Fibroblast of skin of abdomen (primary cell): ENCODE measurements at places on chromosomes 7 and 10.
A peak's percentile ranks its signal among the peaks of the same experiment; 100 is the strongest.

DNA sequence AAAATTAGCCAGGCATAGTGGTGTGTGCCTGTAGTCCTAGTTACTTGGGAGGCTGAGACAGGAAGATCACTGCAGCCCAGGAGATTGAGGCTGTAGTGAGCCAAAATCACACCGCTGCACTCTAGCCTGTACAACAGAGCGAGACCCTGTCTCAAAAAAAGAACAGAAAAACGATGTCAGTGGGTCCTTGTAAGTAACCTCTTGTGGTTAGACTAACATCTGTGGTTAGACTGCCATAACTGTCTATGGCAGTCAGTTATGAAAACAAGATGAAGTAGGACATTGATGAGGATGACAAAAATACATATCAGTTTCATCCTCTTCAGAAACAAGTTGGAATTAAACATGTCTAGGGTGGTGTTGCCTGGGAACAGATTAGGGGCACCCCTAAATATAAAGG, 53.3 kb downstream of the AKAP9 start:
- no peak for DNase-seq

GRCh38 chr10:34092891-34093290, 722.2 kb downstream of the PARD3 start:
- DNase-seq = peak; percentile 65

DNA sequence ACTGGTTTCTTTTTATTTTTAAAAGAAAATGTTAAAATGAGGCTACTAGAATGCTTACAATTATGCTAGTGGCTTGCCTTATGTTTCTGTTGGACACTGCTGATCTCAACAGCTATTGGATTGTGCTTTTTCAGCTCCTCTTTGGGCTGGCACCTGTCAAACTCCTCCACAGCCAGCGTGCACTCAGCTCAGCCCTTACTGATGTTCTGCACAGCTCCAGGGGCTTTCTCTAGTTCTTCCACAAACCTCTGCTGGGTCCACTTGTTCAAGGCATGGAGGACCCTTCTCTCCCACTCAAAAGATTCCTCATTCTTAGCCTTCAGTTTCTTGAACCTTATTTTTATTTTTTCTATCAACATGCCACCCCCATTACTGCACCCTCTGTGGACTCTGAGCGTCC, 96.0 kb downstream of the VIPR2 start:
- no peak for DNase-seq

DNA sequence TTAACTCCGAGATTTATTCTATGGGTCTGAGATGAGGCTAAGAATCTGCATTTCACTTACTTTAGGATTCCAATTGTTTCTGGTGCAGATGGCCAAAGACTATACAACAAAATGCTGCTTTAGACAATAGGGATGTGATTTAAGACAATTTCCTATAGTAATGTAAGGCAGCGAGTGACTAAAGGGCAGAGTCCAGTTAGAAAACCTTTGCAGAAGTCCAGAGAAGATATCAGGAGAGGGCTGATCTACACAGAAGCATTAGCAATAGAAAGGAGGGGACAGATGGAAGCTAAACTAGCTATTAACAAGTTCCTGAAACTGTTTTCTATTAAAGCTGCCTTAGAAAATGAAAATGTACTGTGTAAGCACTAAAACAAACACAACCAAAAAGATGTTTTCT, 398.9 kb downstream of the DGKB start:
- DNase-seq = no peak

- peak; percentile 61 for DNase-seq
Observed at GRCh38 chr10:3293581-3294431, 121.2 kb upstream of the PITRM1 start.

- DNase-seq = peak; percentile 90
Observed at GRCh38 chr10:122504610-122504950, 43.2 kb downstream of the HTRA1 start.

DNA sequence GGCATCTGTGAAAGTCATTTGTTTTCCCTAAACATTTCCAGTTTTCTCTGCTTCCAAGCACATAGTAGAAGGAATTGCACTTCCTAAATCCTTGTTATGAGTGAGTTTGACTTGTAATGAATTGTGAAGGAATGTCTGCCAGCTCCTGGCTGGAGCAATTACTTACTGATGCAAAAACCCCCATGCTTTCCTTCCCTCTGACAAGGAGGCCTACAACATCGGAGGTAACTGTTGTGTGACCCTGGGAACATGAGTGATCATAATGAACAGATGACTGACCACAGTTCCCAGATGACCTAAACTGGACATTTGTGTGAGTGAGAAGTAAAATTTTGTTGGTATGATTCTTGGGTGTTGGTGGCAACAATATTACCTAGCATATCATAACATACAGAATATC, 21.4 kb upstream of the CPVL start:
- no peak for DNase-seq

GRCh38 chr7:133593561-133593960, 340.7 kb downstream of the EXOC4 start:
- DNase-seq = no peak

GRCh38 chr10:93951905-93952304, 41.8 kb upstream of the PLCE1 start:
- no peak for DNase-seq

DNA sequence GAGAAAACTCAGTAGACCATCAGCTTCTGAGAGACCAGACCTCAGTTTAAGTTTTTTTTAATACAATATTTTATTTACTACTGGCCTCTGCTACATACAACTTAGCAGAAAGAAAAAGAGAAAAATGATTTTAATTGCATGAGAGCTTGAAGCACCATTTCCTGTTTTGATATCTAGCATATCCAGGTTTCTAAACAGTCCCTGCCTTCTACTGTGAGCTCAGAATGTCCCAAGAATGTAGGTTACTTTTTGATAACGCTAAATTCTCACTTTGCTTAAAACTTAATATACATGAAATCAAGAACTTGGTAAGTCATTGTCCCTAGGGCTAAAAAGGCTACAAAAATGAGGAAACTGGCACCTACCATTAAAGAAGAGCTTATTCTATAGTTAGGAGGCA, 7.0 kb downstream of the TMEM243 start:
- DNase-seq = no peak

DNA sequence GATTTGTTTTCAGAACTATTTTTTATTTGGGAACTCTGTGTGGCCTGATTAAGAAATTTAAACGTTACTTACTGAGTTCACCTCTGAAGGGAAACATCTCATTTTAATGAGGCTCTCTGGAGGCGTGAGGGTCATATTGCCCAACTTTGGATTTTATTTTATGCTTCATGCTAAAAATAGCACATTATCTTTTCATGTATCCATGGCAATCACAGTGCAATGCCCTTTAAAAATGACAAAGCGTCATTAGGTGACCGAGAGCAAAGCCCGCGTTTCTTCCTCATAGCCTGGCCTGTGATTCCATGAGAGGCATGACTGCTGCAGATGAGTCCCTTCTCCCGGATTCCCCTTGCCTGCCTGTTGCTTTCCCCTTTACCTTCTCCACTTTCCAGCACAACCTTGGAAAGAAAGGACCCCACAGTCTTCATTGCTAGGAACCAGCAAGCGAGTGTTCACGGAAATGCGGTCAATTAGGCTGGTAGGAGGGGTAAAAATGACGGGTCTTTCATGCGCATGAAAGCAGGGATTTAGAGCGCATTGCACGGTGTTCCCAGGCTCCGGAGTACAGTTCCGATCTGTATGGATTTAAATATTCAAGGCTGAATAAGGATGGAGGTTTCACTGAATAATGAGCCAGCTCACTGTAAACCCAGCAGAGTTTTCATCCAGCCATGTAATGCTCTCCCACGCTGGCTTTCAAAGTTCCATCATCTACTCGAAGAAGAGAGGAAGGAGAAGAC, 98.2 kb upstream of the PITRM1 start:
- no peak for DNase-seq

DNA sequence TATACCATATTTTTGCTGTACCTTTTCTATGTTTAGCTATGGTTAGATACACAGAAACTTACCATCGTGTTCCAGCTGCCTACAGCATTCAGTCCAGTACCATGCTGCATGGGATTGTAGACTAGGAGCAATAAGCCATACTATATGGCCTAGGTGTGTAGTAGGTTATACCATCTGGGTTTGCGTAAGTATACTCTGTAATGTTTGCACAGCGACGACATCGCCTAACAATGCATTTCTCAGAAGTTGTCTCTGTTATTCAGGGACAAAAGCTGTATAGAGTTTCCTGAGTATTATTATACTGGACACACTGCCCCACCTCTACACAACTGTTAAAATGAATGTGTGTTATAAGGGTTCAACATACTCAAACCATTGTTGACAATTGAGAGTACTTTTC, 93.8 kb upstream of the MKI67 start:
- DNase-seq = no peak

- DNase-seq = peak; percentile 69
Observed at GRCh38 chr10:94088926-94089381, 95.2 kb downstream of the PLCE1 start.

DNA sequence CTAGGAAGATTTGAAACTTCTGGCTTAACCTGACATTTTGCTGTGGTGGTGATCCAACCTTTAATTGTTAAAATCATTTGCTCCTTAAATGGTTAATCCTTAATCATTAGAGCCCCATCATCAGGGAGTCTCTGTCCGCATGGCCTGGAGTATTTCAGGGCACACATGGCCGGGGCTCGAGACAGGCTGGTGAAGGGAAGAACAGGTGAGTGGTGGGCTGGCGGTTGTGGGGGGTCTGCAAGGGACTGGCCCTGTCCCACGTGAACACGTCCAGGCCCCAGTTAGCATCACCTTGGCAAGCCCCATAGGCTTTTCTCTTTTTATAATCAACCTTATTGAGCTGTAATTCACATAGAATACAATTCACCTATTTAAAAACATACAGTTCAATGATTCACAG, 109.5 kb downstream of the DNAJB6 start:
- no peak for DNase-seq

DNA sequence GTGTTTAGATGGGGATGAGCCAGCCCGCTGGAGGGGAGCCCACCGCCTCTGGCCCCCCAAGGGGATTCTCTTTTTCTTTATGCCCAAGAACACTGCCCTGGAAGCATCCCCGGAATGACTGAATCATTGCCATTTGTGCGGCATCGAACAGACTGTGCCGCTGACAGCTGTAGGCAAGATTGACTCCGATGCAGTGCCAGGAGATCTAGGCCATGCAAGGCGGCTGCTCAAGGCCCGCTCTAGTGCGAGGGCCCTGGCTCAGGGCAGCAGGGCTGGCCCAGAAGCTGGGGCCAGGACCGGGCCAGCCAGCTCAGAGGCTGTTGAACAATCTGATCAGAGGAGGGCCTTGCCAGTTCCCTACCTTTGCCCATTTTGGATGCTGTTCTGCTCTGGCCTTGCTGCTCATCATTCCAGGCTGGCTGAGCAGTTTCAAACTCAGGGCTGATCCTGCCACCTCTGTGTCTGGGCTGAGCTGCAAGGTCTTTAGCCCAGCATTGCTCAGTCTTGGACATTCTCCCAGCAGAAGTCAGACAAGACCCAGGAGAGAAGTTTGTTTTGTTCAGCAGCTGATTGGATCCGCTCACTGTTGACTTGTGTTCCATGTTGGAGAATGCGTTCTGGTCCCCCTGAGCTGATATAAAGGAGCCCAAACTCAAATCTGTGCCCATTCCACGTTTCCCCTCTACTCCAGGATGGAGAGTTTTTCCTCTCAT, 485.3 kb upstream of the GALNT17 start:
- no peak for DNase-seq

GRCh38 chr7:155017834-155018233, 14.9 kb upstream of the PAXIP1 start:
- no peak for DNase-seq

- peak; percentile 27 for DNase-seq
Observed at GRCh38 chr10:35783305-35783838, 141.3 kb upstream of the FZD8 start.
